ENCODE measurements at places on chromosomes 1 and 21. TPM values are rescaled to one million over a fixed set of nuclear protein-coding genes. Genes with fewer than 3 reads are reported as not detected.

DNA sequence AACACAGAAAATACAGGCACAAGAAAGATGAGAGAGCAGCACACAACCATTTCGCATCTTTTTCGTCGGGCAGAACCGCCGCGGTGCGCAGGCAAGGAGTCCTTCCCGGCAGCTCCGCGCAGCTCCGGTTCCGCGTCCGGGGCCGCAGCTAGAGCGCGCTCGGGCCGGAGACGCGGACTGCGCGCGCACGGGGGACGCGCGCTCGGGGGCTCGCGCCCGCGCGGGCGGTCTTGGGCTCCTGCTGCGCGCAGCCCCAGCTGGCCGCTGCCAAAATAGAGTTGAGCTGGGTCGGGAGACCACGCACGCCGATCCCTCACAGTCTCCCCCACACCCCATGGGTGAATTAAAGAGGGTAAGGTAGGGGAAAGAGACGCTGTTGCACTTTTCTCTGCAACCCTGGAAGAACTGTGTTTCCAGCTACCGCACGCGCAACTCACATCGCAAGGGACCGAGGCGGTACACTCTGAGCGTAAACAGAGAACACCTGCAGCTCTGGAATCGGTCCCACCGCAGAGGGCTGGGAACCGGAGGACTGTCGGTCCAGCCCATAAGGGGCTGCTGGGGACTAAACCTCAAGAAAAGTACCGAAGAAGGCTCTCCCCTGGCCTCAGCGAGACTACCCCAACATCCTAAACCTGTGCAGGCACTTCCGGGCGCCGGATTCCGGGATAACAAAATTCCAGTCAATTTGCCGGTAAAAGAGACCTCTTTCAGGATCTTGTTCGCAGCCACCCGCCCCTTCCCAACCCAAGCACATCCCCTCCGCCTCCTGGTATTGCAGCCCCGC, 1.7 kb downstream of the NR5A2 start:
- no peak for DNase-seq

- DNase-seq = no peak
These were observed 172.0 kb upstream of the KIAA0040 start for GRCh38 chr1:175364424-175365076.

GRCh38 chr1:242754926-242755325, 230.4 kb upstream of the PLD5 start:
- DNase-seq = no peak

GRCh38 chr1:61241973-61242381, 159.6 kb downstream of the NFIA start:
- DNase-seq = no peak

- DNase-seq = no peak
These were observed 94.1 kb downstream of the ABCA4 start for GRCh38 chr1:94026619-94027380.

DNA sequence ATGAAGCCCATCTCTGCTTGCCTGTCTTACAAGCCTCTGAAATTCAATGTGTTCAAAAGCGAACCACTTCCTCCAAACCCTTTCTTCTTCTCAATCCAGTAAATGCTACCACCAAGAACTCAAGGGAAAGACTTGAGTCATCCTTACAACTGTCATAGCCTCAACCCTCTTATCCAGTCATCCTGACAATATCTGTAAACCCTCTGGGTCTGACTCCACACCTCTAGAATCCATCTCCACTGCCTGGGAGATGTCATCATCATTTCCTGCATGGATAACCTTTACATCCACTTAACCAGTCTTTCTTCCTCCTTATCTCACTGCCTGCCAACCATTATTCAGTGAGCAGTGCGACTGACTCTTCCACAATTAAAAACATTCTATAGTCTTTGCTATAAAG, 441.1 kb downstream of the SETD4 start:
- DNase-seq = no peak

GRCh38 chr1:100597061-100597741, 59.3 kb downstream of the GPR88 start:
- DNase-seq = no peak

GRCh38 chr21:28712411-28712810, 280.3 kb downstream of the LTN1 start:
- DNase-seq = no peak

DNA sequence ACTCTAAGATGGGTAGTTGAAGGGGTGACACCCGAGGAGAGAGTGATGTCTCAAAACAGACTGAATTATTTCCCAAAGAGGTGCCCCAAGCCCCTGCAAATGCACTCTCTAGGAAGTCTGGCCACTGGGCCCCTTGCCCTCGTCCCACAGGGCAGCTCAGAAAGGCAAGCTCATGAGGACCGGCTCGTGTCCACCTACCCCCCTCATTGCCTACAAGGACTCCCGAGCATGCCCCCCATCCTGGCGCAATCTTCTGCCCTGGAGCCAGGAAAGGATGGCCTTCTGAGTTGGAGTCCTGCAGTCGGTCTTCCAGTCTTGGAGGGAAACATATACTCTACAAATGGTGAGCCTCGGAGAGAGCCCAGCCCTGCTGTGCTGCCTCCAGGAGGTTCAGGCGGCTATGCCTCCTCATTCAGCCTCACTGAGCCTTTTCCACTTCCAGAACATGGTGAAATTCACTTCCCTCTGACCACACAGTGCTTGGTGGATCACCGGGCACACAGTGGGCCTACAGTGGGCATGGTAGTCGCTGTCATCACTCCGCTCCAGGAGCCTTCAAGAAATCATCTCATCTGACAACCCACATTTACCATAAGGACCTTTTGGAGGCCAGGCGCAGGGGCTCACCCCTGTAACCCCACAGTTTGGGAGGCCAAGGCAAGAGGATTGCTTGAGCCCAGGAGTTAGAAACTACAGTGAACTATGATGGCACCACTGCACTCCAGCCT, 5.8 kb upstream of the WNT3A start:
- no peak for DNase-seq

DNA sequence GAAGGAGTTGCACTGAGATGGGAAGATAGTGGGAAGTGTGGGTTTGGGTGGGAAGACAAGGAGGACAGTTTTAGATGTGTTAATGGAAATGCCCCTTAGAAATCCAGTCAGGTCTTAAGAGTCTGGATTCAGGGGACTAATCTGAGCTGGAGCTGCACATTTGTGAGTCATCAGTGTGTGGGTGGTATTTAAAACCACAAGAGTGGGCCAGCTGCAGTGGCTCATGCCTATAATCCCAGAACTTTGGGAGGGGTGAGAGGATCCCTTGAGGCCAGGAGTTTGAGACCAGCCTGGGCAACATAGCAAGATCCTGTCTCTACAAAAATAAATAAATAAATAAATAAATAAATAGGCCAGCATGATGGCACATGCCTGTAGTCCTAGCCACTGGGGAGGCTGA, 40.9 kb upstream of the SLC6A9 start:
- no peak for DNase-seq

DNA sequence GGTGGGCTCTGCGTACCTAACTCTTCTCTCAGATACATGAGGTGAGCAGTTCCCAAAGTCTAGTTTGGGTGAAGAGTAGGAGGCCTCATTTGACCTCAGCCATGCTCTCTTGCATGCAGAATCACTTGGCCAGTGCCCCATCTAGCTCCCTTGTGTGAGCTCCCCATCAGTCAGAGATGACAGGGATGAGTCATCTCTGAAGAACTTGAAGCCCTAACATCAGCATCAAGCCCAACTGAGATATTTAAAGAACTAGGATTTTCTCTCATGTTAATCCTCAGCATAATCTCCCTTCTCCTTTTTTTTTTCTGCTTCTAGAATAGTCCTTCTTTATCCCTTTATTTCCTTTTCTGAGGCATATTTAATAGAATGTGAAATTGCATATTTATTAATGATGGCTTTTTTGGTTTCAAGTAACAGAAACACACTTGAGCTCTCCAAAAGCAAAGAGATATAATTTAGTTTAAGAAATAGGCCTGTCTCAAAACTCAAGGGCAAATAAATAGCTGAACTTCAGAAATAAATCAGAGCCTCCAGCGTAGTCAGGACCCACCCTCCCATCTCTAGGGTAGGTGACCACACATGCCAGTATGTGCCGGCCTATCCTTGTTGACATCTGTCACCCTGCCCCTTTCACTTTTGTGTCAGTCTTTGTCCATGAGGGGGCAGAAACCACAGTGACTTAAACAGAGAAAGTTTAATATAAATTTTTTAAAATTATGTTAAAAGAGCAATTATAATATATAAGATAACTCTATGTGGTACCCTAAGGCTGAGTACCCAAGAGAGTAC, 112.3 kb downstream of the TSEN15 start:
- DNase-seq = no peak

- DNase-seq = no peak
These were observed 657.4 kb upstream of the ADGRL4 start for GRCh38 chr1:79663916-79664315.

- DNase-seq = no peak
These were observed 25.8 kb downstream of the CDC7 start for GRCh38 chr1:91526496-91526895.

GRCh38 chr21:43303275-43304178, 123.4 kb downstream of the SIK1 start:
- DNase-seq = no peak

- DNase-seq = no peak
These were observed 177.9 kb downstream of the EIF4G3 start for GRCh38 chr1:20998826-20999225.

DNA sequence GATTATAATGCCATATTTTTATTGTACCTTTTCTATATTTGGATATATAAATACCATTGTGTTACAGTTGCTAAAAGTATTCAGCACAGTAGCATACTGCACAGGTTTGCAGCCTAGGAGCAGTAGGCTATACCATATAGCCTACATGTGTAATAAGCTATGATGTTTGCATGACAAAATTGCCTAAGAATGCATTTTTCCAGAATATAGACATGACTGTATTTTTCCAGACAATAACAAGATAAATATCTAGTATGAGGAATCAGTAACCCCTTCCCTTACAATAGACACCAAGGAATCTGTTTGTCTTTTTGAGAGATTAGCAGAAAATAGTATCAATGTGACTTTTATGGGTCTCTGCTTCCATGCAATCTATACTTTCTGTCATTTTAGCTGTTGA, 228.6 kb downstream of the GRIK1 start:
- no peak for DNase-seq

DNA sequence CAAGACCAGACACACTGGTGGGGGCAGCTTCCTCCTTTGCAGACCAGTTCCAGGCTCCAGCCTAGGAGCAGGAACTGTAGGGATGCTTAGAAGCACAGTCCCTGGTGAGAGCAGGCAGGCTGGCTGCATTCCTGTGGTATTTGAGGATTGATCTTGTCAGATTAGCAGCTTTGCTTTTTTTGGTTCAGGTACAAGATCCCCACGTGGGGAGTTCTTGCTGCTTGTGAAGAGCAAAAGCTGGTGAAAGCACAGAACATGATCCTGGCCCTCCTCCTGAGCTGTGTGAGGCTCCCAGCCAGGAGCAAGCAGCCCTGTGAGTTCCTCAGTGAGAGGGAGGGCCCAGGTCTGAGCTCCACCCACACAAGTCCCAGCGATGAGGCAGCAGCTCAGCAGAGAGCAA, 75.3 kb upstream of the ARTN start:
- DNase-seq = no peak

Gene NTMT2
- not detected for polyA plus RNA-seq

Gene CCDC27
- polyA plus RNA-seq = 0.20 TPM

Gene CLK2
- polyA plus RNA-seq = 72.4 TPM

Gene TCHH
- polyA plus RNA-seq = not detected

Gene LPAR3
- 1.1 TPM for polyA plus RNA-seq

Data from right renal pelvis (tissue), 4 donors.